Stimulated activated CD4-positive, alpha-beta T cell treated with anti-CD3 and anti-CD28 coated beads, TNF-alpha, amount 100 ng/mL, for 4 hours (primary cell): ENCODE measurements at places on chromosomes 4 and X.

DNA sequence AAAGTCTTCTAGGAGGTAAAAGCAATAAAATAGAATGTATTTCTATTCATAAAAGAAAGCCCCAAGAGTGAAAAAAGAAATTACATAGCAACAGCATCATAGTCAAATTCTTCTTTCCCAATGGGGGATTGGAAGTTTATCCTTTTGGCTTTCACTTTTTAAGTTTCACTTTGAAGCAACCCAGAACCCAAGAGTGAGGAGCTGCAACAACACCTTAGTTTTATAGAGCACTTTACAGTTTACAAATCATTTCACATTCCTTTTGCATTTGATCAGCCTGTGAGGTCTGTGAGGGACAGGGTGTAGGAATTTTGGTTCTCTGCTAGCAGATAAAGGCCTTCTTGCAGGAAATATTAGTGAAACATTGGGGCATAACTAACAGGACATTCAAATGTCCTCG is 112.0 kb upstream of the NDP start:
- DNase-seq: no peak

DNA sequence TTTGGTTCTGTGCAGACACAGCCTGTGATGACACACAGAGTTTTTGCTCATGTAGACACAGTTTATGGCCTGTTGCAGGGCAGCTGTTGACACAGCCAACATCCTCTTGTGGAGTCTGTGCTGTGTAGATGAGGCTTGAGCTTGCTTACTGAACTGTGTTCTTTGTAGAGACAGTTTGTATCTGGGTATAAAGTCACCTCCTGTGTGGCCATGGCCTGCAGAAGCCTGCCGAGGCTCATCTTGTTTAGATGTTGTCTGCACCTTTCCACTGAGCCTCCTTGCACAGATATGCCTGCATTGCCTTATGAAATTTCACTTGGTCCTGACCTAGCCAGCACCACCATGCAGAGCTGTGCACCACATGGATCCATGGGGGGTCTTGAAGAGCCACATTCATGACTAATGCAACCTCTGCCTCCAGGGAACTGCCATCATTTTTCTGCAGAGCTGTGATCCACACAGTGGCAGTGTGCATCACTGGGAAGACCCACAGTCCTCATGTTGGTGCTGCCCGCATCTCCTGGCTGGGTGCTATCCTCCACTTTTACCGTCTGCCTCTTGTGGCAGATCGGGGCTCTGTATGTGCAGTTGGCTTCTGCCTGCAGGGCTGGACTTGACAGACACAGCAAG is 198.0 kb upstream of the MAMLD1 start:
- DNase-seq: no peak

- DNase-seq: no peak
Measured at GRCh38 chr4:171130256-171130801, 682.9 kb upstream of the GALNTL6 start.

GRCh38 chr4:128658214-128658631 is 151.3 kb upstream of the JADE1 start:
- no peak for DNase-seq

DNA sequence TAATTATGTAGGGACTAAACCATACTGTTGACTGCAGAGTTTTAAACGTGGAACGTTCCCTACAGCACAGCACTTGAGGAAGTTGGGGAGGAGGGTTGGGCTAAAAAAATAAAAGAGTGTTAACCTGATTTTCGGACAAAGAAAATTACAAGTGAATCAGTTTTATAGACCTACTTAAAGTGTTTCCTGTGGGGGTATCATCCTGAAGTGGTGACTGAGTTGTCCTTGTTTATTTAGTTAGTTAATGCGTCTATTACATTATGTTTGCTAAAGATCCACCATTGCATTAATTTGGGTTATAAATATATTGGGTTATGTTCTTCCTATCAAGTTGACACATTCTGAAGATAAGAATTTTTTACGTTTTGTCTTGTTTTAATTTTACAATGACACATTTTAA is 14.7 kb downstream of the UNC5C start:
- no peak for DNase-seq
